CD4-positive, alpha-beta memory T cell (primary cell): ENCODE measurements at places on chromosomes 7 and 10. TPM values are rescaled to one million over a fixed set of nuclear protein-coding genes. Genes with fewer than 3 reads are reported as not detected.

Gene ACTR3C
- total RNA-seq, result 17.8 TPM

Gene FXYD4
- not detected for total RNA-seq

Gene LIPK
- not detected for total RNA-seq

GRCh38 chr7:130288829-130289228 lies 4.1 kb upstream of the CPA4 start:
- DNase-seq, result no peak

- DNase-seq, result no peak
Observed at GRCh38 chr7:46580766-46581165, 659.7 kb upstream of the IGFBP3 start.

- DNase-seq, result no peak
Observed at GRCh38 chr7:159370-160270, 32.8 kb upstream of the FAM20C start.

GRCh38 chr7:101154693-101155102 lies 422 bp downstream of the AP1S1 start:
- no peak for DNase-seq

DNA sequence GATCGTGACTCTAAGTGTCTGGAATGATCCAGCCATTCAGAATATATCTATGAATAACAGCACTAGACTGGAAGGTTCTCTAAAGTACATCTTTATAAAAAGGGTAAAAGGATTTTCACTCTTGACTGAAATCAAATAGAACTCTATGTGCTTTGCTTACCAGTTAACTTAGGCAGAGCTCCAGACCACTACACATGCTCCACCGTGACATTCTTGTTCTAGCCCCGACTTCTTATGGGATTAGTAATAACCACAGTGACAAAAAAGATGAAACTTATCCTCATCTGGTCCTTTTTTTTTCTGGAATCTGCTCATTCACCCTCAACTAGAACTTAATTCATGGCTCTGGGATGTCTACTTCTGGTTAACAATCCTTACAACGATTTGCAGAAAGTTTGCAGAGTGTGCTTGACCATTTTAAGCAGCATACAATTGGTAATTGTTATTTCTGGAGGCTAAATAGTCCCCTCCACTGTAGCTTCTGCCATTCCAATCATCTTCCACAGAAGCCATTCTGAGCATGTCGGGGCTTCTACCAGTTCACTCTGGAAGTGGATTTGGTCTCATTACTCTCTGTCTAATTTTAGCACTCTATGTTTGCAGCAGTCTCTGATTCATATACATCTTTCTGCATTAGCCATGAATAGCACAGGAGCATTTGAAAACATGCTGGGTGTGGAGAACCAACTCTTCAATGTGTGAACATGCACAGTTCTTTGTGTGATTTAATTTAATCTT lies 163.7 kb upstream of the CDC14C start:
- DNase-seq, result no peak
